ENCODE measurements at places on chromosomes 5 and 9.

DNA sequence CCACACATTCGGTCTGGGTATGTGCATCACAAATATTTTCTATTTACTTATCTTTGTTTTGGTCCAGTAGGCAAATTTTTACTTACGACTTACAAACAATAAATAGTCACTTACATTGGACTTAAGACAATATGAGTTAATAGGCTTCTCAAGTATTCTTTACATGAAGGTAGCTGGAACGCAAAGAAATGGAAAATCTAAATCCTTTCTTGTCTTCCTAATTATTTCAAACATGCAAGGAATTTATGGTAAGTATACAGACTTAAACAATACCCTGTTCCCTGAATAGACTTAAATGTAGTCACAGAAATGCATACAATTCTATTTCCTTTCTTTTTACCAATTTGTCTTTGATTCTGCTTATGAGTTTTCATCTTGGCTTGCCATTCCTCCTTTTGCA lies 262.6 kb upstream of the EFNA5 start:
- no peak for DNase-seq

- peak; percentile 15 for DNase-seq
Observed at GRCh38 chr5:151318850-151319732, 15.5 kb upstream of the SLC36A3 start.

- DNase-seq, result no peak
Observed at GRCh38 chr9:86713470-86713869, 233.8 kb downstream of the GAS1 start.

GRCh38 chr5:132474881-132475496 lies 15.6 kb downstream of the IRF1 start:
- DNase-seq, result no peak

DNA sequence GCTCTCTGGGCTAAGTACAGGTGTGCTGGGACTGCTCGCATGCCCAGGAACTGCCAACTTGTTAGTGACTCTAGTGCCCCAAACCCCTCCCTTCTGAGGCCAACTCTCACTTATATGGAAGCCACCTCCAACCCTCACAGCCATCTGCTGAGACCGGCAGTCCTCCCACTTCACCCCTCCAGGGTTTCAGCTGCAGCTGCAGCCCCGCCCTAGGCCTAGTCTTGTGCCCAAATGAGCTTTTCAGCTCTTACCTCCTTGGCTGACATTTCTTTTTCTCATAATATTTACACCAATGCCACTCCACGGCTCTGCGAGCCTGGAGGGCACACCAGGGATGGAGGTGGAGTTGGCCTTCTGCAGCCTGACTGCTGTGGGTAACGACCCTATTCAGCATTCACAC lies 166.6 kb downstream of the ROR2 start:
- DNase-seq, result no peak

DNA sequence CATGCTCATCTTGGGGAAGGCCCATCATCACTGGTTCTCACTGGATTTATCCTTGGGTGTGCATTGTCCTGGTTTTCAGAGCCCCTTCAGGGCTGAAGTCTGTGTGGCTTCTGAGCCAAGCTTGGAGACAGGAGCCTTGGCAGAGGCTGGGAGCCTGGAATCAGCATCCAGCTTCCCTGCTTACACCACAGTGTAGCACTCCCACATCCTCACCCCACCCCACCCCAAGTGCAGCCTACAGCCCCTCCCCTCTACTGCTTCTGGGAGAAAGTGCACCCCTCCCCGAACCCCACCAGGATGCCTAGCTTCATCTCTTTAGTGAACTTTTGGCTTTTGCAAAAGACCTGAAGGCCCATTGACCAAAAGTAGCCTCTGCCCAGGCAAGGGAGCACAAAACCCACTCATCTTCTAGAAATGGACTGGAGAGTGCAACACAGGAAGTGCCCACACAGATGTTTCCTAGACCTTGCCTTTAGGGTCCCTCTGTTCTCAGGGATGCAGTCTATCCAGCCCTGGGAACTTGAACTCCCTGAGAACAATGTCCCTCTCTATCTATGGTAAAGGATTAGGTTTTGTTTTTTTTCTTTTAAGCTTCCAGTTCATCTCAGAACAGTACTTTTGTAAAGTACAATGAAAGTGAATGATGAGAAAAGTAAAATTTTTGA lies 189.7 kb downstream of the PALM2AKAP2 start:
- no peak for DNase-seq

DNA sequence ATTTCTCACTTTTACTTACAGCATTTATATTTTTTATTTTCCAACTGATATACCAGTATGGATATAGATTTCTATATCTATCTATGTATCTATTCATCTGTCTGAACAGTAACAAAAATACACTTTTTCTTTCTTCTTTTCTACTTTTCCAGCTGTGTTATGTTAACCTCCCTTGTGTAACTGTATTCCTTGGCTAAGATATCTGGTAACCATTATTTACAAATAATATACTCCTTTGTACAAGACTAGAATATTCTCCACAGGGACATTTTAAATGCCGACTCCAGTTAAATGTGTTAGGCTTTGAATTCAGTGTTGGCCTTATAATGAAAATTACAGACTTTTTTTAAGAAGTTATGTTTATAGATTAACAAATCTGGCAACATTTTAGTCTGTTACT lies 168.7 kb downstream of the XRCC4 start:
- DNase-seq, result no peak

GRCh38 chr5:180830253-180831138 lies 27.9 kb upstream of the MGAT1 start:
- DNase-seq, result no peak

DNA sequence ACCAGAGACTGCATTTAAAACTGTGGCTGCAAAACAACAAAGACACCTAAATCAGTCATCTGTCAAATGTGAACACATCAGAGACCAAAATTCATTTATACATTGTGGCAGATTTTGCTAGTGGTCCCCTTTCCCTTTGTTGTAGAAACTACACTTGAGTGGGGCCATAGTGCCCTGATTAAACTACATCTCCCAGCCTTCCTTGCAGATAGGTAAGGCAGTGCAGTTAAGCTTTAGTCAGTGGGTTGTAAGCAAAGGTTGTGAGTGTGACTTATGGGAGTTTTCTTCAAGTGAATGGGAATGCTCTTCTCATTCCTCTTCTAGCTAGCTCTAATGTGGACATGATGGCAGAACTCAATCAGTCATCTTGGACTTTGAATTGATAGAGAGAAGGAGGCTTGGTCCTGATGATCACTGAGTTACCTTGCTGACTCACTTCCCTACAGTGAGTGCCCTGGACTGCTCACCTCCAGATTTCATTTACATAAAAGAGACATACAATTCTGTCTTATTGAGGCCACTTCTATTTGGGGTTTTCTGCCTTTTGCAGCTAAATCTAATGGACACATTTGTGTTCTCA lies 35.2 kb upstream of the SPARC start:
- DNase-seq, result no peak

DNA sequence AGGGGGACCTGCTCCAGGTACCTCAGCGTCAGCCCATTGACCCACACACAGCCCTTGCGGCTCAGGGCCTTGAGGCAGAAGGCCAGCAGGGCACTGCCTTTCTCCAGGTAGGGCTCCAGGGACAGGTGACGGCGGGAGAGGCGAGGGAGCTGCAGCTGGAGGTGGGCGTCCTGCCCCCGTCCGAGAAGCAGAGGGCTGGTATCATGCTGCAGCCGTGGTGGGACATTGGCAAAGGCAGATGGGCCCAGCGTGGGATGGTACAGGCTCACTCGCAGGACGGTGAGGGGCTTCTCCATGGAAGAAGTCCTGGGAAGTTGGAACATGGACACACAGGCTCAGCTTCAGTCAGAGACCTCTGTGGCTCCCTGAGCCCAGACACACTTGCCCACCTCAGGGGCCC lies 2.5 kb upstream of the DCANP1 start:
- DNase-seq, result no peak

DNA sequence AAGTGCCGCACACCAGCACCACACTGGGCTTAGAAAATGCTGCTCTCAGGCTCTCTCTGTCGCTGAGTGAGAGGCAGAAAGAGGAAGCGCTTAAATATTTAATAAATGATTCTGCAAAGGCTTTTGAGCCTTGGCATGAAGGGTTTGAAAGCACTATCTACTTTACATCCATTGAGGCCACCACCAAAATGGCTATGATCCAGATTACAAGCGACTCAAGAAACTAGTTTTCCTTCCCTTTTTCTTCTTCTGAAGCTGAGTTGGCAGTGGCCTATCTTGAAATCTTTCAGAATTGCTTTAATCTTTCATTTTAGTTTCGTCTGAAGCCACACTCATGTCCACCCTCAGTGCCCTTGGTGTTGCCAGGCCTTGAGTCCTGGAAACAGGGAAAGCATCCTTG lies 59.5 kb downstream of the EBF1 start:
- DNase-seq, result no peak

- DNase-seq, result no peak
Observed at GRCh38 chr5:161676103-161676502, 9.4 kb upstream of the GABRA6 start.

DNA sequence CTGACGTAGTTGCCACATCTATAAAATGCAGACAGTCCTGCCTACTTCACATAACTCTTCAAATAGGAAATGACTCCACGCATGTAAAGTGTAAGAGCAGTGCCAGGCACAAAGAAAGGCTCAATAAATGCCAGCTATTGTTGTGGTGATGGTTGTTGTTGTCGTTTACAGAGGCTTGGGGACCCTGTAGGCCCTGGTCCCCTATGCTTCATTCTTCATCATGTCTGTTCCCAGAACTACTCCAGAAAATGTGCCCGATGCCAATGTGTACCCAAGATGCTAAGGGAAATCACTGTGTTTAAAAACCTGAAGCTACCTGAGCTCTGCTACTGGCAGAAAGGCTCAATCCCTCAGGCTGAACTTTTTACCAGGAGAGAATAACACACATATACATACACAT lies 9.1 kb downstream of the SLIT3 start:
- DNase-seq, result no peak

DNA sequence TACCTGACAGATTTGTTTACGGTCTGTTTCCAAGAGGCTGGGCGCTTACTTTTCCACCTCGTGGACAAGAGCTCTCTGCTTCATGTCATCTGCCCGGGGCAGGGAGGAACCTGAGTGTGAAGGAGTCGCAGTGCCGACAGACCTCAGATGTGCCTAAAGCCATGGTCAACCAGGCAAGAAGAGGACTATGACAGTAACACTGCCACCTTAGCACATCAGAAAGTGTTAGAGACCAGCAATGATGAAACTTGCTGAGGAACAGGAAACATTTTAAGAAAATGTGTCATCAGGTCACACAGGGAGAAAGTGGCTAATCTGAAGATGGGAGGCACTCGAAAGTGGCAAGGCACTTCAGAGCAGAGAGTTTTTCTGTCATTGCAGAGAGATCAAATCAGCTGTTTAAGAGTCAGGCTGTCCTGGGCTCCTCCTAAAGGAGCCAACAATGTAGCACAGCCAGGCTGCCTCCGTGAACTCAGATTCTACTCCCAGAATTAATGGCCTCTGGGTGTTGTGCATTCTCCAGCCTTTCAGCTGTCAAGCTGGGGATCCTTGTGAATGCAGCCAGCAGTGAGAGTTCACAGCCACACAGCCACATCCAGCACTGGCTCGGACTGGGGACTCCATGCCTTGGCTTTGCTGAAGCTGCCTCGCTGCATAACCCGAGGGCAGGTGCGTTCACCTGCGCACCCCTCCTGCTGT lies 94.6 kb downstream of the RAPGEF1 start:
- no peak for DNase-seq

Measured in NCI-H460 (cell line).